ENCODE measurements at places on chromosomes 3 and 15. TPM values are rescaled to one million over a fixed set of nuclear protein-coding genes. Genes with fewer than 3 reads are reported as not detected.

SNTN gene
- total RNA-seq, result not detected

MOBP gene
- total RNA-seq, result not detected

GRCh38 chr3:178084938-178085816 is 451.1 kb upstream of the KCNMB2 start:
- no peak overlapping the region for H3K4me3 ChIP-seq
- no peaks in the 10 kb centered on the region for H3K27me3 ChIP-seq
- peaks cover 39% of the 10 kb centered on the region for H3K4me1 ChIP-seq
- peak; percentile 89 for DNase-seq

GRCh38 chr15:28918141-28918983 is 32.6 kb downstream of the APBA2 start:
- H3K36me3 ChIP-seq, result no peaks in the 10 kb centered on the region
- H3K27me3 ChIP-seq, result peaks cover 25% of the 10 kb centered on the region
- DNase-seq, result no peak
- H3K4me3 ChIP-seq, result no peak overlapping the region
- H3K4me1 ChIP-seq, result no peaks in the 10 kb centered on the region

CAV3 gene
- 31.9 TPM for total RNA-seq

- H3K27ac ChIP-seq, result no peak overlapping the region
- H3K27me3 ChIP-seq, result no peaks in the 10 kb centered on the region
- no peak for DNase-seq
These were observed 6.9 kb downstream of the NEK11 start for GRCh38 chr3:131033480-131034080.

DNA sequence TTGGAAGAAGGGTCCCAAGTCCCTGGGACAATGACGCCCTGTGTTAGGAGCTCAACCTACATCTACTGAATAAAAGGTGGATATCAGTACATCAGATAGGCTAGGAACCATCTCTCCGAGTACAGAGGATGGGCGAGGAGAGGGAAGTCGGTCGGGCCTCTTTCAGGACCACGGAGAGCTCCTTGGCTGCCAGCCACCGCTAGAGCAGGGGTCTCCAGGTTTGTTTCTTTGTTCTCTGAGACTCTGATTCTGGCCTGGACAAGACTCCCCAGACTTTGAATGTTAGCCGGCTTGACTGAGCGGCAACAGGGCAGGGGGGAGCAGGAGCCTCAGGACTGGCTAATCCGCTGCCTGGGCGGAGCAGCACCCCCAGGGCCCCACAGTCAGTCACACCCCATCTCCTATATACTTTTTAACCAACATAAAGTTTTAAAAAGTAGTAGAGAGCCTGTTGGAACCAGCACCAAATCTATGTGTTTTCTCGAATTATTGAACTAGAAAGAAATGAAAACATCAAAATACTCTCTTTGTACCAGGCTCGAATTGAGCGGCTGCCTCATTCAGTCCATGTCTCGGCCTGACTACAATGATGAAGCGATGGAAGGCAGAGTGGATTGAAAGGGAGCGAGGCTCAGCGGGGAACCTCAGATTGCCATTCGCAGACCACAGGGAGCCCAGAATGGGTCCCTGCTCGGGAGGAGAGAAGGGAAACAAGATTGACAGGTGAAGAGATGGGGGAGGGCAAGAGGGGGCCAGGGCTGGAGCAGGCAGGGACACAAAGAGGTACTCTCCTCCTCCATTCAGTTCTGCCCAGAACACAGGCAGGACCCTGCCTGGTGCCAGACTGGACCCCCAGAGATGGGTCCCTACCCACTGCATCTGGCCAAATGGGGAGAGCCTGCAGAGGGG is 131.6 kb downstream of the TPRA1 start:
- peaks cover 57% of the 10 kb centered on the region for H3K27me3 ChIP-seq
- H3K4me3 ChIP-seq, result no peak overlapping the region
- no peak for DNase-seq
- no peaks in the 10 kb centered on the region for H3K36me3 ChIP-seq
- H3K27ac ChIP-seq, result no peak overlapping the region

- no peak for DNase-seq
- no peaks in the 10 kb centered on the region for H3K36me3 ChIP-seq
- H3K4me1 ChIP-seq, result no peaks in the 10 kb centered on the region
- H3K27me3 ChIP-seq, result no peaks in the 10 kb centered on the region
- H3K4me3 ChIP-seq, result no peak overlapping the region
These were observed 55.9 kb upstream of the MCTP2 start for GRCh38 chr15:94175420-94175819.

GRCh38 chr3:8458711-8459110 is 42.9 kb upstream of the LMCD1 start:
- no peak overlapping the region for H3K4me3 ChIP-seq
- no peak overlapping the region for H3K27ac ChIP-seq
- DNase-seq, result no peak
- peaks cover 5% of the 10 kb centered on the region for H3K4me1 ChIP-seq
- no peaks in the 10 kb centered on the region for H3K27me3 ChIP-seq

DNA sequence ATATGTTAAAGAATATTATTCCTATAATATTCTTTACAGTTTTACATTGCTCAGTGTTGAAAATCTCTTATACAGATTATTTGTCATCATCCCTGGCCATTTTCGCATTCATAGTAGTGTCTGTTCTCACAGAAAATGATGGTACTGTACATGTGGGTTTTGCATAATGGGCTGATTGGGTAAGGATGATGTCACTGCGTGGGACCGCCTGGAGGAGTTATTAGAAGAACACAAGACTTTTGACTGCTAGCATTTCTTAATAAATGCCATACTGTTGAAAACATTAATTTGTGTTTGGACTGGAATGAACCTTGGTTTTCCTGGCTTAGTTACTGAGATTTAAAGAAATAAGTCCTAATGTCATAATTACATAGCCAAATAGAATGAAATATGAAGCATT is 20.3 kb downstream of the LRCH3 start:
- H3K36me3 ChIP-seq, result no peaks in the 10 kb centered on the region
- H3K4me3 ChIP-seq, result no peak overlapping the region
- H3K4me1 ChIP-seq, result peaks cover 28% of the 10 kb centered on the region
- peak overlapping the region; percentile 16 for H3K27ac ChIP-seq
- H3K27me3 ChIP-seq, result no peaks in the 10 kb centered on the region

- no peak overlapping the region for H3K27ac ChIP-seq
- no peaks in the 10 kb centered on the region for H3K27me3 ChIP-seq
- no peaks in the 10 kb centered on the region for H3K4me1 ChIP-seq
- peak; percentile 65 for DNase-seq
These were observed 18.8 kb downstream of the NBEAL2 start for GRCh38 chr3:46998121-46998851.

TGFBR2 gene
- total RNA-seq, result 118 TPM

DNA sequence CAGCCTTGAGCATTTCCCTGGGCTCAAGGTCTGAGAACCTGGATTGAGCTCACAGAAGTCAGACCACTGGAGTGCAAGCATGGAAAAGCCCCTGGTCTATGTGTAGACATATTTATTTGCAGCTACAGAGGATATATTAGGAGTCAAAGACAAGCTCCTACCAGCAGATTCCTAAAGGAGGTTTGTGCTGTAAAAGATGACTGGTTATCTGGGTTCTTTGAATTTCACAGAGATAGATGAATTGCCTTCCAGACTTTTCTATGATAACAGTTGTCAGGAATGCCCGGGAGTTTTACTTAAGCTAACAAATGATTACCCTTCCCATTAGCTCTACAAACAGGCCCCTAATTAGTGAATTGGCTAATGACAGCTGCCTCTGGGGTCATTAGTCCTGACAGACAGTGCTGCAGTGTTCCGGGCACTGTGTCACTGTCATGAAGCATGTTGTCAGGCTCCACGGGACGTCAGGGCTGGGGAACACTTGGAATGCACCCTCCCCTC is 48.8 kb upstream of the PLXNA1 start:
- H3K4me3 ChIP-seq, result no peak overlapping the region
- DNase-seq, result no peak
- H3K36me3 ChIP-seq, result no peaks in the 10 kb centered on the region
- H3K27ac ChIP-seq, result no peak overlapping the region
- peaks cover 39% of the 10 kb centered on the region for H3K4me1 ChIP-seq

DNA sequence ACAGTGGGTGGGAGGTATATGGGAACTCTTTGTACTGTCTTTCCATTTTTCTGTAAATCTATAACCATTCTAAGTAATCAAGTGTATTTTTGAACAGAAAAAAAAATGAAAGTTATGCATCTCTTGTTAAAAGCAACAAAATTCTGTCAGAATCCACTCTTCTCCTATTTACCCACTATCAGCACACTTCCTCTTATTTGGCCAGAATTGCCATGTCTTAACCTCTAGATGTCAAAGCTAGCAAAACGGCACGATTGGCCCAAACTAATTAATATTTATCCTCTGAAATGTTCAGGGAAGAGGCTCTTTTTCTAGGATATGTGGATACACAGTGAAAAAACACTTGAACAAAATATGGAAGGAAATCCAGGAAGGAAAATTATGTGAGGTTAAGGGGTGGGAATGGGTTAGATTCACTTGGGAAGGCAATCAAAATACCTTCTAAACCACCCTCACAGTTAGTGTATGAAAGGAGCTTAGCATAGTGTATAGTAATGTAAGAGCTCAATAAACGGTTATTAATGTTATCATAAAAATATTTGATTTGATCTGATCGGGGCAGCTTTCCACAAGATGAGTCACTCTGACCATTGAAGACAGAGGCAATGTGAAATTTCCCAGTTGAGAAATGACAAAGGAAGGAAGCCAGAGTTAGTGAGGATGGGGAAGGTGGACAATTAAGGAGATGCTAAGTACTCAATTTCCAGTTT is 20.1 kb upstream of the TGFBR2 start:
- no peaks in the 10 kb centered on the region for H3K4me1 ChIP-seq
- H3K36me3 ChIP-seq, result no peaks in the 10 kb centered on the region
- DNase-seq, result no peak
- H3K27ac ChIP-seq, result peak overlapping the region; percentile 37

CTXND1 gene
- 0.35 TPM for total RNA-seq

FAM107A gene
- 39.8 TPM for total RNA-seq

DNAH12 gene
- total RNA-seq, result not detected

MAP1A gene
- 104 TPM for total RNA-seq

DNA sequence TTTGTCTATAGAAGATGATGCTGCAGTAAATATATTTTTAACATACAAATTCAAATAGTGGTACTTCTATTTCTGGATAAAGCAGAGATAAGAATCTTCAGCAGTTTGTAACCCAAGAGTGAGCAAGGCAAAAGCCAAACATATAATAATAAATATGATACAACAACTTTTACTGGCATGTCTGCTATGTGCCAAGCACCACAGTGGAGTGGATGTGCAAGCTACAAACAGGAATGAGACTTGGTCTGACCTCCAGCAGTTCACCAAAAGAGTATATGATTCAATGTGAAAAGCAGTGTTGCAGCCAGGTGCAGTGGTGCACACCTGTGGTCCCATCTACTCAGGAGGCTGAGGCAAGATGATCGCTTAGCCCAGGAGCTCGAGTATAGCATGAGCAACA is 395.6 kb downstream of the EPHB1 start:
- no peaks in the 10 kb centered on the region for H3K4me1 ChIP-seq
- no peak for DNase-seq
- H3K27ac ChIP-seq, result no peak overlapping the region

C3orf20 gene
- 0.14 TPM for total RNA-seq

GRCh38 chr3:11096266-11097139 is 57.8 kb upstream of the HRH1 start:
- no peak overlapping the region for H3K4me3 ChIP-seq
- peak overlapping the region; percentile 22 for H3K27ac ChIP-seq
- peaks cover 26% of the 10 kb centered on the region for H3K27me3 ChIP-seq
- H3K4me1 ChIP-seq, result peaks cover 9% of the 10 kb centered on the region
- peak; percentile 61 for DNase-seq
